ENCODE measurements at places on chromosomes 3 and 15.

DNA sequence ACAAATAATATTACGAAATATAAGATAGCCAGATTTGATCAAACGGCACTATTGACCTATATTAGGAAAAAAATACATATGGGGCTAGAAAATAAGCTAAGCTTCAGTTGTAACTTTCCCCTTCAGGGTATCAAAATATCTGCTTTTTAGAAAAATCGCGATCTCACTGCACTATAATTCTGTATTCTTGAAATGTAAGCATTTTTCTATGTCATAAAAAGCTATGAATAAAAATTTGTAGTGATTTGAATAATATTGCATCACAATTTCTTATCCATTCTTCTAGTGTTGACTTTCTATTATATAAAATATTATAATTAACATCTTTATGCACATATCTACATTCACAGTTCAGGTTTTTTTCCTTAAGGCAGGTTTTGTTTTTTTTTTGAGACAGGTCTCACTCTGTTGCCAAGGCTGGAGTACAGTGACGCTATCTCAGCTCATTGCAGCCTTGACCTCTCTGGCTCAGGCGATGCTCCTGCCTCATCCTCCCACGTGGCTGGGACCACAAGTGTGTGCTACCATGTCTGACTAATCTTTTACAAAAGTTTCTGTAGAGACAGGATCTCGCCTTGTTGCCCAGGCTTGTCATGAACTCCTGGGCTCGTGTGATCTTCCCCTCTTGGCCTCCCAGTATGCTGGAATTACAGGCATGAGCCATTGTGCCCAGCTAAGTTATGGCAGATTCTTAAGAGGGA lies 21.6 kb downstream of the EMC4 start:
- no peak for DNase-seq

- DNase-seq, result no peak
These were observed 868 bp downstream of the BTBD1 start for GRCh38 chr15:83066034-83066733.

GRCh38 chr15:42048821-42049200 lies 28.0 kb upstream of the PLA2G4E start:
- DNase-seq, result no peak

GRCh38 chr3:162052636-162053035 lies 556.0 kb downstream of the OTOL1 start:
- no peak for DNase-seq

DNA sequence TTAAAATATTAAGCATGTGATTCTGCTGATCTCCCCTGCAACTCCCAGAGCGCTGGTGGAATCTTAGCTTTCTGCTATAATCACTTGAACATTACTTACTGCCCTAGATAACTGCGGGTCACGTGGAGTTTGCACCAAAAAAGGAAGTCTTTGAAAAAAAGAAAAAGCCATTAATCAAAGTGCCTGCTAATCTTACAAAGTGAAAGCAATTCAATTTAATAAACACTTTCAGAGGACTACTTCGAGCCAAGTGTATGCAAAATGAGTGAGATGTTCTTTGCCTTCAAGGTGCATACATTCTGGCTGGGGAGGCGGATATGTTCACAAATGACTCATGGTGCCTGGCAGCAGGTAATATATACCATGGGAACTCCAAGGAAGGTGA lies 109.9 kb upstream of the GAP43 start:
- DNase-seq, result no peak

DNA sequence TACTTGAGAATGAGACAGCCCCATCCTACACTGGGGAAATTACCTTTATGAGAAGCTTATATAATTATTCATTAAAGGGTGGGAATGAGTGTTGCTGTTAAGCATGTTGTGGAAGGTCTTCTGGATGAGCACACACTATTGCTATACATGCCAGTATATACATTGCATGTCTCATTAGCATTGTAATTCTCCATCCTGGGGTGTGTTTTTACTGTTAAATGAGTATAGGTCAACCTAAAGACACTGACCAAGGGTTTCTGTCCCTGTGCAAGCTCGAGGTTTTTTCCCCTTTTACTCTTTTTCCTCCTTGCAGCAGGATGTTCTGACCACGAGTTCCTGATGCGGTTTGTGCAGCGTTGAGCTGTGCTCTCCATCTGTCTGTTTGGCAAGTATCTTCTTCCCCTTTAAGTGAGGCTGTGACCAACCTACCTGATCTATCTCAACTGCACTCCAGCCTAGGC lies 7.2 kb upstream of the IVD start:
- no peak for DNase-seq

DNA sequence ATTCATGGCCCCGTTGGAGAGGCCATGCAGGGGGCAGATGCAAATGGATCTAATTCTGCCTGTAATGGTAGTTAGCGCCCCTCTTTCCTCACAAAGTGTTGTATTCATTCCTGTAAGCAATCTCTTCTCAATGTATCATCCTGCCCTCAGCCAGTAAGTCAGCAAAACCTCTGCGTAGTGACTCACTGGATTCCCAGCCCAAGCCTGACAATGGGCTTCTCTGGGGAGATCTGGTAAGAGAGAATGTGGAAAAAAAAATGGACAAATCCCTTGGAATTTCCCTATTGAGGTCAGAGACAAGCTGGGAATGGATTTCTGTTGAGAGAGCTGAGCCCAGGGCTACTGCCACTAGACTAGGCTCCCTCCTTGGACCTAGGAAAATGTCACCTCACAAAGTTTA lies 25.4 kb downstream of the ADPGK start:
- DNase-seq, result no peak

- DNase-seq, result no peak
These were observed 194.5 kb upstream of the GAP43 start for GRCh38 chr3:115428841-115429240.

DNA sequence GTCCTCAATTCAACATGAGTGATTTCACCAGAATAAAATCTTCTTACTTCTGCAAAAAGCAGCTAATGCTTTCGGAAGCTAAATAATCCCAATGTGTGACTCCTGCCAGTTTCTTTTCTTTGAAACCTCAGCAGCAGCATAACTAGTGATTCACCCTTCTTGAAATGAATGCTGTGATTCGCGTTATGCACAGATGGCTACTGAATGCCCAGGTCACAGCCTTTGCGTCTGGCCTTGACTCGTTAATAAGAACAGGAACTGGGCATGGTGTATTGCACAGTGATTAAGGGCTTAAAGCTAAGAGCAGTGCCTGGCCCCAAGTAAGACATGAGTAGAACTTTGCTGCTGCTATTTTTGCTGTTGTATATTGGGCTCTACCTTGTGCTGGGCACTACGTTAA lies 19.0 kb downstream of the CGNL1 start:
- DNase-seq, result no peak

- no peak for DNase-seq
These were observed 67.8 kb upstream of the ICE2 start for GRCh38 chr15:60546744-60547143.

GRCh38 chr15:55403531-55403930 lies 4.6 kb downstream of the CCPG1 start:
- no peak for DNase-seq

DNA sequence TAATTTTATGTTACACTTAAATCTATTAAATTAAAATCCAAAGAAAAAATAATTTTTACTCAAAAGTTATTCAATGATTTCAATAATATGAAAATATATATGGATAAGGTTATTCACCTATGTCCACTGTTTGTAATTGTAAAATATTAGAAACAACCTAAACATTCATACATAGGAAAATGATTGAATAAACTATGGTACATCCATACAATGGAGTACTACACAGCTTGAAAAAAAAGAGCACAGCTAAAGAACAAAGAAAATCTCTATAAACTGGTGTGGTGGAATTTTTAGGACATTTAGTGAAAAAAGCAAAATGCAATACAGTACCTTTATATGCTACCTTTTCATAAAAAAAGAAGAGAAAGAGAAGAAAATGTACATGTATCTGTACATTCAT lies 52.8 kb downstream of the SHOX2 start:
- DNase-seq, result no peak

GRCh38 chr15:52749258-52749657 lies 40.9 kb downstream of the ONECUT1 start:
- no peak for DNase-seq

- no peak for DNase-seq
These were observed 250.5 kb downstream of the SHQ1 start for GRCh38 chr3:72597756-72598195.

GRCh38 chr3:139558351-139559266 lies 19.1 kb upstream of the RBP1 start:
- no peak for DNase-seq

DNA sequence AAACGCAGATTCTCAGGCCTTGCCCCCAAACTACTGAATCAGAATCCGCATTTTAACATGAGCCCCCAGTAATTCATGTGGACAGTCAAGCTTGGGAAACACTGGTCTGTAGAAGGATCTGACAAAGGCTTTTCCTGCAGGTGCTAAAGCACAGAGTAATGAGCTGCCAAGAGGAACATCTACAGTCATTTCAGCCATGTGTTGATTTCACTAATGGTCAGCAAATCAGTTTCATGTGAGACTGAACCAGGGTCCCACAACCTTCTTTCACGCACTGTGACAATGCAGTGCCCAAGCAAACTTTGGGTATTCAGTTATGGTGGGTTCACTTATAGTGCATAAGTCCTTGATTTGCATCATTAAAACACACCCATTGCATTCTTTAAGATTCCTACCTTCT lies 237.6 kb downstream of the TUSC7 start:
- no peak for DNase-seq

Measured in occipital lobe (tissue), 3 donors.